ENCODE measurements at places on chromosomes 2 and 18.

DNA sequence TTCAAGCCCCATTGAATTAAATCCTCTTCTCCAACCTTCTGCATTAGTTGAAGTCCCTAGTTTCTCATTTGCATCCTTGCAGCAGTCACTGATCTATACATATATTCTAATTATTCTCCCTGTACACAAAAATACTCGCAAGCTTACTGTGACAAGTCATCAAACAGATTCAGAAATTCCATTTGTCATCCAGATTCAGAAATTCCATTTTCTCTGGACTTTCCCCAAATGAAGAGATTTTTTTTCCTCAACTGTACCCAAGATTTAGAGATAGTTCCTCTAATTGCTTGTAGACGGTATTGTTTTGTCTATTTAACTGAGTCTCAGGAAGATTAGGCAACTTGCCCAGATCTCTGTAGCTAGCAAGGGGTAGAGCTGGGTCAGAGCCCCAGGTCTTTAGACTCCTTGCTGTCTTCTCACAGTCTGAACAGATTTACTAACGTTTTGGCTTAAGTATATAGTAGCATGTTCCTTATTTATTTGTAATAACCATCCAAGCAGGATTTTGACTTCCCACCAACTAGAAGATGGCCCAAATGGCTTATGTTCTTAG lies 34.2 kb downstream of the RAB12 start:
- DNase-seq, result no peak

- no peak for DNase-seq
These were observed 577.3 kb downstream of the EPHA4 start for GRCh38 chr2:220994846-220995245.

DNA sequence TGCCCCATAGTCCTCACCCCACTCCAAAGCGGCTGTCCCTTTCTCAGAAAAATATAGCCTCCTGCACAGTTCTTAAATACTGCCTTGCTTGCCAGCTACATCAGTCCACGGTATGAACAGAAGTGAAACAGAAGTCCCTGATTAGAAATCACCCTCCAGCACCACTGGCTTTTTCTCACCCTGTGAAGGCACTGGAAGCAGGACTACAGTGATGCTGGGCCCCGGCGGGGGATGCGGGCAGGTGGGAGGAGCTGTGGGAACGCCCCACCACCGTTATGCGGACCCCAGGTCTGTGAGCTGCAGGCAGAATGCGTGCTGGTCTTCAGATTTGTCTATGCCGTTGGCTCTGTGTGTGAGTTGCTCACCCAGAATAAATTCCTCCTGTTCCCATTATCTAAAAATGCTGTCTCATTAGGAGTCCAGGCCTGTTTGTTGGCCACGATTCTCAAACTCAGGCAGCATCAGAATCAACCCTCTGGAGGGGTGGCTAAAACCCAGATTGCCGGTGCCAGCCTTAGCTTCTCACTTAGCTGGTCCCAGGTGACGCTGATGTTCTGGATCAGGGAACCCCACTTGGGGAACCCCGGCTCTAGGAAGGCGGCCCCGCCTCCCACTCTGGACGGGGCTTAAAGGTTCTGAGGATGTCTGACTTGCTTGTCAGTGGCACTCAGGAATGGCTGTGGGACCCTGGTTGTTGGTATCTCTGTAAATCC lies 224.8 kb upstream of the PXDN start:
- no peak for DNase-seq

- no peak for DNase-seq
These were observed 135.2 kb upstream of the RNF152 start for GRCh38 chr18:62027914-62028520.

- DNase-seq, result no peak
These were observed 482.5 kb downstream of the BCL11A start for GRCh38 chr2:60070736-60071489.

- no peak for DNase-seq
These were observed 1.2 kb downstream of the PPP1CB start for GRCh38 chr2:28752631-28753376.

DNA sequence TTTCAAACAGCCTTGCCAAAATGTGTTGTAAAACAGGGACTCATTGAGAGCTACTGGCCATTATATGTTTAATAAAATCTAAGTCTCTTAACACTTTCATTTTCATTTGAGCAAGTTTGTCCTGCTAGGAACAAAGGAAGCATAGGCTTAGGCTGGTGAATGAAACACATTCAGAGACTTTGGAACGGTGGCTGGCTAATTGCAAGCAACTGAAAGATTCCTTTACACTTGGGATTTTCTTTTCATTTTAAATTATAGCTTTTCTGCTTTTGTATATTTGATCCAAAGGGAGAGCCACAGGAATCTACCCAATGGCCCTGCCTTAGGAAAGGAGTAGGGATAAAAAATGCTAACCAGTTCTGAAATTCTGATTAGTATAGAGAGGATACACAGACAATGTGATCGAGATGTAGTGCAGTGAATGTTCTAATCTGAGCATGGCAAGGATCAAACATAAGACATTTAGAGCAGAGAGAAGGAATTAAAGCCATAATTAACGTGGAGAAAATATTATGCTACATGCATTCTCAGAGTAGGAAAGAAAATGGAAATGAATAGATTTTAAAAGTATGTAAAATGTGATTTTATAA lies 911.4 kb upstream of the SLC39A10 start:
- no peak for DNase-seq

GRCh38 chr2:196977507-196977906 lies 51.0 kb upstream of the PGAP1 start:
- no peak for DNase-seq

DNA sequence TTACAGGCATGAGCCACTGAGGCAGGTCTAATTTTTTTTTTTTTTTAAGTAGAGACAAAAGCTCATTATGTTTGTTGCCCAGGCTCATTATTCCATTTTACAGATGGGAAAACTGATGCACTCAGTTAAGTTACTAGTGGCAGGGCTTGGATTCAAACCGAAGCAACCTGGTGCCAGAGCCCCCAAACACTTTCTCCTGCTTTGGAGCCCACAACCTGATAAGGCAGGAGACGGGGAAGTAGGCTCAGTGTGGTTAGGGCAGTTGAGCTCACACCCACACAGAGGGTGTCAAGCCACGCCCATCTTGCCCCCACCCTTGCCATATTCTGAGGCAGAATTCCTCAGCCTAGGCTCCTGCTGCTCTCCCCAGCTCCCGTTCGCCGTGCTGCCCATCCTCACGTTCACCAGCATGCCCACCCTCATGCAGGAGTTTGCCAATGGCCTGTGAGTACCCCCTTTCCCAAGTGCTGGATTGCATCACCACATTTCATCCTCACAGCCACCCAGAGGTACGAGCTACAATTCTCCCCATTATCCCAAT lies 5.8 kb upstream of the CTDSP1 start:
- no peak for DNase-seq

DNA sequence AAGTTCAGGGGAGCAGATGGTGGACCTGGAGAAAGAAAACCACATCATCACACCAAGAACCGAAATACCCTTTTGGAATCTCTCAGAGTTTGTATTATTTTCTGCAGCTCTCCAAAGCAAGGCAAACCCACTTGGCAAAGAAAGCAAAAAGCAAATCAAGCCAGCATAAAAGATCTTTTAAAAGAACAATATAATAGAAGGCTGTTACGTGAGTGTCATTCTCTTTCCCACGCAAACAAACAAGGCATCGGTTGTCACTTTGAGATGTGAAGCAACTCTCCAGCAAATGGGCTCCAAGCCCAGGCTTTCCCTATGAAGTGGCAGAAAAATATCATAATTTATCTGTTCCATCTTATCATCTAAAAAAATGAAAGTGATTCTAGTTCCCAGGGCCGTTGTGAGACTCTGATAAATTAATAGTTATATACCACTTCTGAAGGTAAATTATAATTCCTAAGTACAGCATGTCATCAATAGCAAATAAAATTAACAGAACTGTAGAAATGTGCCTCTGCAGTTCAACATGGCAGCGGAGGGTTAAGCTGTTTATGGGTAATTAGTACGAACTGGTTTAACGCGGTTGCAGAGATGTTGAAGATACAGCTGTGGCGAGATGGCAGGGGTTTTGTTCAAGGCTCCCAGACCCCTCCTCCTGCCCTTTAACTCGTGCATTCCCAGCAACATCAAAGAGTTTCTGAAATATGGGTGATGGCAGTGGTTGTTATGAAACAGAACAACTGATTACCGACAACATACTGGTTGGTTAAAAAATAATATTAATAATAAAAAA lies 89.2 kb downstream of the EPHA4 start:
- no peak for DNase-seq

- no peak for DNase-seq
These were observed 17.0 kb downstream of the ARHGAP28 start for GRCh38 chr18:6746386-6746960.

DNA sequence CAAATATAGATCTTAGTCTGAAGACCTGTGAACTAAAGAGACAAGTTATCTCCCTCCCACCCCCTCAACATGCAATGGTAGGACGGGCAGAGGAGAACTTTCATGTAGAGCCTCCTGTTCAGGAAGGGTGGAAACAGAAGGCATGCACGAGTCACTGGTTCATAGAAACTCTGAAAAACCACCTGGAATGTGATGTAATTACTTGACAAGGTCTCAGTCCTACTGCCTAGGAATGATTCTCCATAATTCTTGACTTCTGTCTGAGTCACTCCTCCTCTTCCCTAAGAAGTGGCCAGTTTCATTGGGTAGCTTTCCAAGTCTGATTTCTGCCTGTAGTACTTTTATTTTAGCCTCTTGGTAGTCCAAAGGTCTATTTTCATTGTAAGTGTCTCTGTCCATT lies 277.3 kb downstream of the PTPRM start:
- DNase-seq, result no peak

DNA sequence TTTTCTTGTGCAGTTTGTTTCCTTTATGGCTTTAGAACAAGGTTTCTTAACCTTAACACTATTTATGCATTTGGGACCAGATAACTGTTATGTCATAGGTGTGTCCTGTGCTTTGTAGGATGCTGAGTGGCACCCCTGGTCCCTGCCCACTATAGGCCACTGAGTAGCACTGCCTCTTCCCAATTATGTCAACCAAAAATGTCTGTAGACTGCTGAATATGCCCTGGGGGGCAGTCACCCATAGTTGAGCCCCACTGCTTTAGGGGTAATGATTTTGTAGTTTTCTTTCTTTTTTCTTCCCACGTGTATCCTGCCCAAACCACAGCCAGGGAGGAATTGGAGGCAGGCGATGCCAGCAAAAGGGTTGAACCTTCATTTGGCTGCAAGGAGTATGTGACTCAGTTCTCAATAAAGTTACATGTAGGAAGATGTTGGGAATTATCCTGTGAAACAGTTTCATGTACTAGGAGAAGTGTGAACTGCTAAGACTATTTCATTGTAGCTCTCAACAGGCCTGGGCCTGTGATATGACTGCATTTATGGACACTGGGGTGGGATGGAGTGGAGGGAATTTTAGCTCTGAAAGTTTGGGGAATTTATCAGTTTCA lies 65.7 kb downstream of the FMNL2 start:
- DNase-seq, result no peak

DNA sequence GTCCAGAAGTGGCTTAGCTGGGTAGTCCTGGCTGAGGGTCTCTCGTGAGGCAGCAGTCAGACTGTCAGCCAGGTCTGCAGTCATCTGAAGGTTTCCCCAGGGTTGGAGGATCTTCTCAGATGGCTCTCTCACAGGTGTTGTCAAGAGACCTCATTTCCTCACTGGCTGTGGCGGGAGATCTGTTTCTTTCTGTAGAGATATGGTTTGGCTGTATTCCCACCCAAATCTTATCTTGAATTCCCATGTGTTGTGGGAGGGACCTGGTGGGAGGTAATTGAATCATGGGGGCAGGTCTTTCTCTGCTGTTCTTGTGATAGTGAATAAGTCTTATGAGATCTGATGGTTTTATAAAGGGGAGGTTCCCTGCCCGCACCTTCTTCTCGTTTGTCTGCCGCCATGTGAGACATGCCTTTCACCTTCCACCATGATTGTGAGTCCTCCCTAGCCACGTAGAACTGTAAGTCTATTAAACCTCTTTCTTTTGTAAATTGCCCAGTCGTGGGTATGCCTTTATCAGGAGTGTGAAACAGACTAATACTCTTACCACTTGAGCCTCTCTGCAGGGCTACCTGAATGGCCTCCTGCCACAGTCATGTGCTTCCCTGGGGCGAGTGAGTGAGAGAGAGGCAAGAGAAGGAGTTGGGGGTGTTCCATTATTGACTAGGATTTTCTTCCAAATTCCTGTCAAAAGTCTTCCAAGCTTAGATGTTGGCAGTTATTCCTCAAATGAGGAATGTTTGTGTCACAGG lies 23.6 kb downstream of the MALT1 start:
- DNase-seq, result no peak

GRCh38 chr2:211159972-211160371 lies 603.6 kb downstream of the CPS1 start:
- no peak for DNase-seq

DNA sequence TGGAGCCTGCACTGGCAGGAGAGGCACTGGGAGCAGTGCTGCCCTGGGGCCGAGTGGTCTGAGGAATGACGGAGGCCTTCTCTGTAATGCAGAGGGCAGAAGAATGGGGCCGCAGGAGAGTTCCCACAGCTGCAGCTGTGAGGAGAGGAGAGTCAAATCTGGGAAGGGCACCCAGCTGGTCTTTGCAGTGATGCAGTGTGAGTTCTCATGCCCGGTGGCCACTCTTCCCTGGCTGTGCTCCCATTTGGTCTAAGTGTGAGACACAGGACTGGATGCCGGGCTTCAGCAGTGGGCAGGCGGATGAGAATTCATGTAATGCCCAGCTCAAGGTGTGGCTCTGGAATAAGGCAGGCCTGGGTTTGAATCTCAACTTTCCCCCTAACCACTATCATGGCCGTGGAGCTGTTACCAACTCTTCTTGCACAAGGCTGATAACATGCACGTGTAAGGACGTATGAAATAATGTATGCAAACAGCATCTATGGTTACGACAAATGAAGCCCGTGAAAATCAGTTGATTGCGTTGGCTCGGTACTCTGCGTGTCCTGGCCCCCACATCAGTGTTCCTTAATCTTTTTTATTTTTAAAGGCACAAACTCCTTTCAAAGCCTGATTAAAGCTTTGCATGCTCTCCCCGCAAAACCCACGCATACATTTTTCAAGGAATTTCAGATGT lies 71.6 kb downstream of the ACKR3 start:
- no peak for DNase-seq

GRCh38 chr2:133765658-133766057 lies 197.4 kb upstream of the NCKAP5 start:
- DNase-seq, result no peak

GRCh38 chr18:61034580-61034979 lies 298.6 kb upstream of the CDH20 start:
- DNase-seq, result no peak

DNA sequence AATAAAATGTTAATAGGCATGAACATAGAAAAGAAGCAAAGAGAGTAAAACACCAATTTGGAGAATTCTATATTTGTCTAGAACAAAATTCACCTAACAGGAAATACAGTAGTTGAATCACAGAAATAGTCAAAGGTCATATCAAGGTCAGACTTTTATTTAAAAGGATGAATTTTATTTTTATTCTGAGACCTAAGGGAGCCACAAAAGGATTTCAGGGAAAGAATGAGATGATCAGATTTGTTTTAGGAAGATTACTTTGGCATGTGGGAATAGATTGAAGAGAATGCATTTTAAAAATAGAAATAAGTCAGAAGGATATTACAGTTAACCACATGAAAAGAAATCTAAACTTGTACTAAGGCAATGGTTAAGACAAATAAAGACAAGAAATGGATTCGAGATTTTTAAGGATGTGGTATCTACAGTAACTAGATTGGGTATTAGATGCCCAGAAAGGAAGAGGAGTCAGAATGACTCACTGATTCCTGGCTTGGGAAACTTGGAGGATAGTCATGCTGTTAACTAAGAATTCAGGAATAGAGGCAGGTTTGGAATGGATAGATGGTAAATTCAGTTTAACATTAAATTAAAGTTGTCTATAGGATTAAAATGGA lies 56.0 kb downstream of the METTL4 start:
- no peak for DNase-seq
